ENCODE measurements at places on chromosomes 3 and 15.

DNA sequence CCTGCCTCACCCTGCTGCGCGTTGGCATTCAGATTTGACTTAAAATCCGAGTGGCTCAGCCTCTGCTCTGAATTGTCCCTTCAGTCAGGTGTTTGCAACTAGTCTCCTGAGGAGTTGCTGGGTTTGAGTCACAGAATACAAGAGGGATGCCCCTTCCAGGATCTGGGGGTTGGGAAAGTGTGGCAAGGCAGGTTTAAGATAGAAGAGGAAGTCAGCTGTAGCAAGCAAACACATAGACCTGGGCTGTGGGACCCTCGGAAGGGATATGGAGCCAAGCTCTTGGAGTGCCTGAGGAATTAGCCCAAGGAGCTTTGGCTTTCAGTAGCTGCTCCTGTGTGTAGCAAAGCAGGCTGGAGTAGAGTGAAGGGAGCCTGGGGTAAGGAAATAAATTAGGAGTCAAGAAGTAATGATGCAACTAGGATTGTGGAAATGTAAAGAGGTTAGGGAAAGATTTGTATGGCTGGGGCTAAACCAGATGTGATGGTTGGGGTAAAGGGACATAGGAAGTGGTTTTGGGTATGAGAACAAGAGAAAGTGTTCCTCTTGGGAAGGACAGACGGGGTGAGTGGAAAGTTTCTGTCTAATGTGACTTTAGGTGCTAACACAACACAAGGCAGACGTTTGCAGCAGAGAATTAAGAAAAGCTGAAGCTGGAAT, 41.2 kb downstream of the RAB7A start:
- no peak for DNase-seq

GRCh38 chr3:132507657-132508056, 89.4 kb upstream of the ACKR4 start:
- DNase-seq: no peak

DNA sequence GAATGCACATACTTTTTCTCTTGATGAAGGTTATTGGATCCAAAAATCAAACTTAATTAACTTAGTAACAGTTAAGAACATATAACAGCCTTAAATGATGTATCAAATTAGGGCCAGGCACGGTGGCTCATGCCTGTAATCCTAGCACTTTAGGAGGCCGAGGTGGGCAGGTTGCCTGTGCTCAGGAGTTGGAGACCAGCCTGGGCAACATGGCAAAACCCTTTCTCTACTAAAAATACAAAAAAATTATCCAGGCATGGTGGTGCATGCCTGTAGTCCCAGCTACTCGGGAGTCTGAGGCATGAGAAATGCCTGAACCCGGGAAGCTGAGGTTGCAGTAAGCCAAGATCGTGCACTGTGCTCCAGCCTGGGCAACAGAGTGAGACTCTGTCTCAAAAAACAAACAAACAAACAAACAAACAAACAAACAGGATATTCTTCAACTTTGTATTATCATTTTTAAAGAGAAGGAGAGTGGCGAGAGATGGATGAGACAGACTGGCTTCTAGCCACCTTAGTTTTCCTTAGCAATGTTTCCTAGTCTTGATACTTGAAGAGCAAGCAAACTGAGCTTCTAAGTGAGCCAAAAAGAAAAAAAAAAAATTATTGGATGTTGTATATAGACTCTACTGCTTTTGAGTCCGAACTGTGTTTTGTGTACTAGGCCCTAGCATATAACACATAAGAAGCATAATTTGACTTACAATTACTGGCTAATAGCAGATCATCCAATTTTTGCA, 13.8 kb downstream of the SPRED1 start:
- no peak for DNase-seq

- DNase-seq: no peak
Measured at GRCh38 chr15:47812470-47812999, 95.2 kb downstream of the SEMA6D start.

GRCh38 chr3:70889162-70890019, 577.0 kb upstream of the MDFIC2 start:
- no peak for DNase-seq

DNA sequence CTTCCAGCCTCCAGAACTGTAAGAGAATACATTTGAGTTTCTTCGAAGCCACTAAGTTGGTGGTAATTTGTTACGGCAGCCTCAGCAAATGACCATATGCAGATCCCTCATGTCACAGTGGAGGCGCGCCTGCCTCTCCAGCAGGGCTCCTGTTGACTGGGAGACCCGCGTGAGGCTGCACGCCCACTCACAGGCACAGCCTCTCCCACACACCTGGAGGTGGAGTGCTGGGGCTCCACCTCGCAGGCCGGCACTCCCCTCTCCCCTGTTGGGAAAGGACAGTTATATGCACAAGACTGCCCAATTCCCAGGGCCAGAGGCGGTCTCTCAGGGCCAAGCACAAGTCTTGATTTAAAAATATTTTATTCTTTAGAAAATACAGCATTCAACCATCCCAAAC, 2.8 kb upstream of the TLR9 start:
- DNase-seq: no peak

DNA sequence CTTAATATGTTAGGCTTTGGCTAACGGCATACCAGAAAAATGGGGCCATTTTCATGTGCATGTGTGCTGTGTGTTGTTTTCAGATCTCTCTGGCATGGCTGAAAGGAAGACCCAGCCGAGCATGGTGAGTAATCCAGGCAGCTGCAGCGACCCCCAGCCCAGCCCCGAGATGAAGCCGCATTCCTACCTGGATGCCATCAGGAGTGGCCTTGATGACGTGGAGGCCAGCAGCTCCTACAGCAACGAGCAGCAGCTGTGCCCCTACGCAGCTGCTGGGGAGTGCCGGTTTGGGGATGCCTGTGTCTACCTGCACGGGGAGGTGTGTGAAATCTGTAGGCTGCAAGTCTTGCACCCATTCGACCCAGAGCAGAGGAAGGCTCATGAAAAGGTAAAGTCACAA, 15.1 kb downstream of the MKRN2 start:
- no peak for DNase-seq

All from amygdala (tissue), 56 donors.